ENCODE measurements at places on chromosomes 16 and 17.

- no peak for DNase-seq
Measured at GRCh38 chr17:320139-320538, 32.5 kb downstream of the RPH3AL start.

- no peak for DNase-seq
Measured at GRCh38 chr17:75402026-75402425, 3.5 kb downstream of the GRB2 start.

DNA sequence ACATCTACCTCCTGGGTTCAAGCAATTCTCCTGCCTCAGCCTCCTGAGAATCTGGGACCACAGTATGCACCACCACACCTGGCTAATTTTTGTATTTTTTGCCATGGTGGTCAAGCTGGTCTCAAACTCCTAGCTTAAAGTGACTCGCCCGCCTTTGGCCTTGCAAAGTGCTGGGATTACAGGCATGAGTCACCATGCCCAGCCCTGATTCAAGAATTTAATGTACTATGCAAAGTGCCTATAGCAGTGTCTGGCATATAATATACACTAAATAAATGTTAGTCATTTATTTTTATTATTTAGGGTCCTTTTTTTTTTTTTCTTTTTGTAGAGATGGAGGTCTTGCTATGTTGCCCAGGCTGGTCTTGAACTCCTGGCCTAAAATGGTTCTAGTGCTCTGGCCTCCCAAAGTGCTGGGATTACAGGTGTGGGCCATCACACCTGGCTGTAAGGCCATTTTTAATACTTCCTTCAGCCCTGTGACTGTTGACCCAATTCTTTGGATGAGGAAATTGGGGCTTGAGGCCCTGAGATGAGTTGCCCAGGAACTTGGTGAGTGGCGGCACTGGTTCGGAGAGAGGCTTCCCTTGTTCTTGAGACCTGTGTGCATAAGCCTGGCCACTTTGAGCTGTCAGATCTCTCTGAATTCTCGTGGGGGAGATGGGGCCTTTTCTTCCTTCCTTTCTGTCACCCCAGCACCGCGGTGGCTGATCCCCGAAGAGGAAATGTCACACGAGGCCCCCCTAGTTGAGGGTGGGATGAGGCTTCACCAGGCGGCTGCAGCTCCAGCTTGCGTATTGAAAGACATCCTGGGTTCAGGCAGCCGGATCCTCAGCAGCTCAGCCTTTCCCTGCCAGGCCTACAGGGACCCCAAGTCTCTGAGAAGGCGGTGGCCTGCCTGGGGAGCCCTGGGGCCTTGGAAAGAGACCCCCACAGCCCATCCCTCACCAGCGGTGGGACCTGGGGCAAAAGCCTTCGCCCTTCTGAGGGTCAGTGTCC is 38.7 kb downstream of the LAT start:
- no peak for DNase-seq

DNA sequence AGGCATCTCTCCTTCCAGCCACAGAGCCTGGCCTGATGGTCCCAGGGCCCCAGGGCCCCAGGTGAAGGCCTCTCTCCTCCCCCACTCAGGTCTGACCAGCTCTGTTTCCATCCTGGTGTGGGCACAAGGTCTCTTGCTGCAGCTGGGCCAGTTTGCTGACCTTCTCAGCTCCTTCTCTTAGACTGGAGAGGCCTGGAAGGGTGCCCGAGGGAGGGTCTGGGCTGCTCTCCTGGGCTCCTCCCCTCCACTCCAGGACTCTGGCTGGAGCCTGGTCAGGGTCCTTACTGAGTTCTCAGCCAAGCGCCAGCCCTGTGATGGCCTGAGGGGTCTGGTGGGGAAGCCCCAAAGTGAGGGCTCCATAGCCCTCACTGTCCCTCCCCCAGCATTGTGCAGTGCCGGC is 12.4 kb downstream of the SOCS3 start:
- no peak for DNase-seq

DNA sequence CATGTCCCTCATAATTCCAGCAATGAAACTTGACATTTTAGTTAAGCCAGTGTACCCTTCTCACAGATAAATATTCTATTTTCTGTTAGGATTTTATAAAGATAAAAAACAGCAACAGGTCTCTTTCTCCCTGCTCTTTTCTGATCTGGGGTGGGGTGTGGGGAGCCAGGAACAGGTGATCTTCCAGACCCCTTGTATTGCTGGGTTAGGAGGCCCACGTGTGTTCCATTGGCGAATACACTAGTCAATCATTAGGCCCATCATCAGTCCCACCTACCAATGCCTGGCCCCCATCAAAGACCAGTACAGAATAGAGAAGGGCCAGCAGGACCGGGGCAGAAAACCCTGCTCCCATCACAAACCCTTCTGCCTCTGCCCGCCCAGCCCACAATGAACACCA is 40.3 kb upstream of the TOB1 start:
- no peak for DNase-seq

DNA sequence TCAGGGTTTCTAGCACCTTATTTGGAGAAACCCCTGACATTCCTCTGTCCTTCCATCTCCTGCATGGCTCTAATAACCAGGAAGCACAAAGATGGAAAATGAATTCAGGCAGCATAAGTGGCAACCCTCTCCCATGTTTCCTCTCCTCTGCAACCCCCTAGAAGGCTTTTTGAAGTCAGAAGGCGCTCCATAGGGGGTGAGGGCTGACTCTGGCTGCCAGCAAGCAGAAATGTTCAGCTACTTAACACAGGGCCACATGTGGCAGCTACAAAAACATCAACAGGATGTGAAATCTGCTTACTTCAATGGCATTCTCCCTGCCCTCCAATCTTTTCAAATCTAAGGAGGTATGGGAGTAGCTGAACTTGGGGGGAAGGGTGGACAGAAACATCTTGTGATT is 55.2 kb upstream of the IRX5 start:
- DNase-seq = peak; percentile 46

DNA sequence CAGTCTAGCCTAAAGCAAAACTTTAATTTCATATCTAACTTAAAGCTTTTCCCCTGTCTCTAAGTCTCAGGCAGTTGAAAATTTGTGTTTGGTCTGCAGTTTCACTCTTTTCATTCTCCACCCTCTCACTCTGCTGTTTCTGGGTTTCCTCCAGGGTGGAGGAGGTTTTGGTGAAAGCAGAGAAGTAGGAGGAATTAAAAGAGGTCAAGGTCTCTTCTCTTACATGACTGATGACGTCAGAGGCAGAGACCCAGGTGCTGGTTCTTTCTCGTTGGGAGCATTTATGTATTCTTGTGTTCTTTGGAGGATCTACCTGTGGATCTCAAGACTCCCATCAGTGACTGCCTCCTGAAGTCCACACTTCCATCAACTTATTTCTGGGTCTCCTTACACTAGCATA is 2.4 kb upstream of the PSMD11 start:
- DNase-seq = no peak

DNA sequence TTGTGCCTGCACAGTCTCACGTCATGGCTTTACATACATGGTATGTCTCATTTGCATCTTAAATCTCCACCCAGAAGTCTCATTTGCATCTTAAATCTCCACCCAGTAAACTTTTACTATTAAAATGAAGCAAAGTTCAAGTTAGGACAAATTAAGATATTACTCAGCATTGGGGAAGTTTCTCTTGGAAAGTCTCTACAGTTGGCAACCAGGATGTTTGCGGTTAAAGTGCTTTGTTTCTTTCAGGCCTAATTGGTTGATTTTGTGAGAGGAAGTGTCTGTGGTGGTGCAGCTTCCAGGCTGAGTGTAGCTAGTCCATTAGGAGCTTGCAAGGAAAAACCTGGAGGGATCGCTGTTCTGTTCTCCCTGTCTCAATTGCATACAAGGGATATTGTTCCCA is 1373.3 kb upstream of the GOT2 start:
- peak; percentile 75 for DNase-seq

DNA sequence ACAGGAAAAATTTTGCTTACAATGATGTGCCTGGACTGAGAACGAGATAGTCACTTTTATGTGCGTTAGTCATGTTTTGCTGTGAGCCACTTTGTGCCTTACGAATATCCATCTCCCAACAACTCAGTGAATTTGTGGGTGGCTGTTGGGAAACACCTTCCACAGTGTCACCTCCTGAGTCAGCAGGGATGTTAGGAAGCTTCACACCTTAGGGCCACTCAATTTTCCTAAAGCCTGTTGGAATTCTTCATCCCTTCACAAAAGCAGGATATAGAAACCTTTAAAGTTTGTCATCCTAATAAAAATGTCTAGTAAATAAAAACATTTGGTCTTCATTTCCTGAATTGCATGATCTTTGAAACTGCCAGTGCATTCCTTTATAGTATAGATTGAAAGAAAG is 4.3 kb upstream of the KRTAP3-1 start:
- peak; percentile 37 for DNase-seq

GRCh38 chr16:56515665-56516064 is 4.2 kb downstream of the BBS2 start:
- no peak for DNase-seq

DNA sequence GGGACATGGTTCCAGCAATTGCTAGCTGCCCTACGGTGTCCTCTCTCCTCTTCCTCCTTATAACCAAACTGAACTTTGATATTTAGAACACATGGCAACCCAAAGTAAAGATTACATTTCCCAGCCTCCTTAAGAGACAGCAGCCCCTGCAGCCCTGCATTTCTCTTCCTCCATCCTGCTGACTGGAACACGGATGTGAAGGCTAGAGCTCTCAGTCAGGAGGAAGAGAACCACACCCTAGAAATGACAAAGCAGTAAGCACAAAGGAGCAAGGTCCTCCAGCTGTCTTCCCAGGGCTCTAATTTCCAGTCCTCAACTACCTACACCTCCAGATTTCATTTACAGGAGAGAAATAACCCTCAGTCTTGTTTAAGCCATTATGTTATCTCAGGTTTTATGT is 10.9 kb downstream of the DYNC1LI2 start:
- DNase-seq = no peak

- DNase-seq = no peak
Measured at GRCh38 chr17:77827511-77827910, 131.0 kb upstream of the TNRC6C start.

DNA sequence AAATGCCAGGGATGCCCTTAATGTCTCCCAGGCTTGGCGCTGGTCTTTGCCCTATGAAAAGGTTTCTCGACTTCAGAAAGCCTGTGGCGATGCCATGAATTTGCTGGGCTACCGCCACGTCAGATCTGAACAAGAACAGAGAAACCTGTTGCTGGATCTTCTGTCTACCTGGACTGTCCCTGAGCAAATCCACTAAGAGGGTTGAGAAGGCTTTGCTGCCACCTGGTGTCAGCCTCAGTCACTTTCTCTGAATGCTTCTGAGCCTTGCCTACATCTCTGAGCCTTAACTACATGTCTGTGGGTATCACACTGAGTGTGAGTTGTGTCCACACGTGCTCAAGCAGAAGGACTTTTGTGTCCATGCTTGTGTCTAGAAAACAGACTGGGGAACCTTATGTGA is 11.4 kb downstream of the CHST4 start:
- peak; percentile 27 for DNase-seq
